ENCODE measurements at places on chromosomes 5 and 9. TPM values are rescaled to one million over a fixed set of nuclear protein-coding genes. Genes with fewer than 3 reads are reported as not detected.

- DNase-seq, result peak; percentile 64
These were observed at the start of gene NUDT12 for GRCh38 chr5:103562453-103563157. Gene NUDT12 (minus strand): TSS chr5:103562789. CDS start chr5:103560248, 2,541 bp downstream.

- DNase-seq, result no peak
These were observed 686.1 kb upstream of the CHD1 start for GRCh38 chr5:99614888-99615287.

DNA sequence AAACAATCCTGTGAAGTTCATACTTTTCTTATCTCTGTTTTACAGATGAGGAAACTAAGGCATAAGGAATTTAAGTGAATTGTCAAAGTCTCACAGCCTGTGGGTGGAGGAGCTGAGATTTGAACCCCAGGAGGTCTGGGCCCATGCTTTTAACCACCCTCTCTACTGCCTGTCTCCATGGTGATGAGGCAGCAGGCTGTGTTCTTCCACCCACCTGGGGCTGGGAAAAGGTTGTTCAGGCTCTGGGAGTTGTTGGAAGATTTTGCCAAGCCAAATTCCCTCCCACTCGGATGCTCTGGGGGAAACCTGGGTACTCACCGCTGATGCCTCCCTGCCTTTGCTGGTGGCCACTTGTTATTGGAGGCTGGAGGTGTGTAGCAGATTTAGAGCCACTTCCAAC is 18.3 kb upstream of the SYNPO start:
- DNase-seq, result no peak

DNA sequence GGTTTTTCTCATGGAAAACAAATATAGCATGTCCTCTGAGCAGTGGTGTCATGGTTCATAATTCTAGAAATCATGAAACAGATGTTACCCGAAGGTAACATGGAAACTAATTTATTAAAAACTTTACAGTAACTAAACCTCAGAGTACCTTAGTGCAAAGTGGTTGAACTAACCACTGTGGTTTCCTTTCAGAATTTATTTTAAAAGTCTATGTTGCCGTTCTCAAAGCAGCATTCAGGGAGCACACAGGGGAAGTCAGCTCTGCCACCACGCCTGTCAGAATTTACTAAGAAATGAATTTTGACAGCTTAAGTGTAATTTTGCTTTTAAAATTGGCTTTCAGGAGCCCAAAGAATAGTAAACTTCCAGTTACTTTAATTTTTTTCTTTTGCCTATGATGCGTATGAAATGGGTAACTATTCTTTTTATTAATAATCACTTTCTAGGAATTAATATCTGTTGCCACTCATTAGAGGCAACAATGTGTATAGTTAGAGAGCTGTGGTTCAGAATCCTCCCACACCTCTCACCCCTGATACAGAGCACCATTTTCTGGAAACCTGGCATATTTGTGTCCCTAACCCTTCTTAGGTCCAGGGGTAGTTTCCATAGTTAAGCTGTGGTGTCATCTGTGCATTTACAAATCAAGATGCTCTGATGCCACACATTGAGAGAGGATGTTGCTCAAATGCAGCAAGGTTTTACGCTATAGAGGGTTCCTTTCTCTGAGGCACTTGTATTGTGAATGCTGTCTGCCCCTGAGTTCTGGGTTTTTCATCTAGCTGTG is 202.6 kb downstream of the ZSWIM6 start:
- DNase-seq, result no peak

GRCh38 chr9:106972082-106972481 is 109.1 kb downstream of the ZNF462 start:
- DNase-seq, result no peak

GRCh38 chr9:90092508-90092907 is 487.7 kb downstream of the GADD45G start:
- DNase-seq, result no peak

Gene MYMK
- not detected for total RNA-seq

DNA sequence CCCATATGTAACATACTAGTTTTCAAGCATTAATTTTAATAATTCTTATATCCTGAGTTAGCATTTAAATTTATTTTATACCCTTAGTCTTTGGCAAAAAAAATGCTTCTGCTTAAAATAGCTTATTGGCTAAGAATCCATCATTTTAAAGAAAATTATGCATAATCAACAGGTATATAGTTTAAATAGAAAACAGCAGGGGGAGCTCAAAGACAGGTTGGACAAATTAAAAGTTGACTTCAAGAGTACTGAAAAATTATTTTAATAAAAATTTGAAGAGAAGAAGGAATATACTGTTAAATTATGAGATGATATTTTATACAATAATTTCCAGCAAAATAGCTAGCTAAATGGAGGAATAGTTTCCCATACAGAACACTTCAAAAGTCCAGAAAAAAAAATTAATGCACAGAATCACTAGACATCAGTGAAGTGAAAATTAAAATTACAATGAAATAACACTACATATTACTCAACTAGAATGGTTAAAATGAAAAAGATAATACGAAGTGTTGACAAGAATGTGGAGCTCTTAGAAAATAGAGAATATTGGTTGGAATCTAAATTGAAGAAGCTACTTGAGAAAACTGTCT is 387.1 kb downstream of the PDE4D start:
- DNase-seq, result no peak

DNA sequence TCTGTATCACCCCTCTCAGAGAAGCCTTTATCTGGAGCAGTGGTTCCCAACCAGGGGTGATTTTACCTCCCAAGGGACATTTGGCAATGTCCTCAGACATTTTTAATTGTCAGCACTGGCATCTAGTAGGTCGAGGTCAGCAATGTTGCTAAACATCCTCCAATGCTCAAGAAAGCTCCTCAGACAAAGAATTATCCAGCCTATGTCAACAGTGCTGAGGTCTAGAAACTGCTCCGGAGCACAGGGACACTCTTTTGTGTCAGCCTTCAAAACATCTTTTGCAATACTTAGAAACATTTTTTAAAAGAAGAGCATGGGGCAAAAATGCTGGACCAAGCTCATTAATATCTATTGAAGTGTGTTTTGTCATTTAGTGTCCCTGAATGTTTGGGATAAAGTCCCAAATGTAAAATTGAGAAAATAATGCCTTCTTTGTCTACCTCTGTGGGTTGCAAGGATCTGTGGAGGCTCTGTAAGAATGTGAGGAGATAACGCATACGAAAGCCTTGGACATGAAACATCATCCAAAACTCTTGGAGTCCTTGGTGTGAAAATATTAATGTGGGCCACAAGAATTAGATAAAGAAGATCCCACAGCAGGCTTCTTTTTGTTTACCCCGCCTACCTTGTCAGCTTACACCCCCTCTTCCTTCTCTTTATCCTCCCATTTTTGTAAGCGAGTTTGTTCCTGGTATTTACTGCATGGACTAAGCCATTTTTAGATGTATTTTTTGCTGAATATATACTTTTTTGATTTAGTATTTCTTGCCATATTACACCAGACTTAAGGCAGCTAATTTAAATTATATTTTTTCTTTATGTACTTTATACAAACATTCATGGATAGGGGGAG is 193.5 kb downstream of the CD180 start:
- no peak for DNase-seq

Gene IFNB1
- total RNA-seq, result not detected

GRCh38 chr5:79573983-79574890 is 38.0 kb upstream of the TENT2 start:
- DNase-seq, result no peak

Gene ERGIC1
- 192 TPM for total RNA-seq
